ENCODE measurements at places on chromosomes 7 and 10.

DNA sequence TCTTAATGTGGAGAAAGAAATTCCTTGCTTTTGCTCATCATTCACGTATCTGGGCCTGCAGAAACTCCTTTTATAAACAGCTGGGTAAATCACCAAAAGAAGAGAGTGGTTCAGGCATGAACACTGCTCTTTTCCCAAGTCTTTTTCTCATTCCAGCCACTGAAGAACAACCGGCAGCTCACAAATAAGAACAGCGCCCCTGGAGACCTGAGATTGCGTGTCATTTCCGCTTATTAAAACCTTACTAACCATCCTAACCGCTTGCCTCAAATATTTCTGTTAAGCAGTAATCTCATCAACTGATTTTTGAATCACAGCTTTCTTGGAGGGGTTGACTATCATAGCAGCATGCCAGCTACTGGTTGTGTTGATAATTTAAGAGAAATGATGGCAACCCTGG, 213.0 kb upstream of the PLXNA4 start:
- no peak for DNase-seq

- no peak for DNase-seq
Observed at GRCh38 chr10:47371629-47372485, 12.2 kb downstream of the ZNF488 start.

GRCh38 chr10:103110407-103110806, 82.7 kb downstream of the NT5C2 start:
- DNase-seq: no peak

DNA sequence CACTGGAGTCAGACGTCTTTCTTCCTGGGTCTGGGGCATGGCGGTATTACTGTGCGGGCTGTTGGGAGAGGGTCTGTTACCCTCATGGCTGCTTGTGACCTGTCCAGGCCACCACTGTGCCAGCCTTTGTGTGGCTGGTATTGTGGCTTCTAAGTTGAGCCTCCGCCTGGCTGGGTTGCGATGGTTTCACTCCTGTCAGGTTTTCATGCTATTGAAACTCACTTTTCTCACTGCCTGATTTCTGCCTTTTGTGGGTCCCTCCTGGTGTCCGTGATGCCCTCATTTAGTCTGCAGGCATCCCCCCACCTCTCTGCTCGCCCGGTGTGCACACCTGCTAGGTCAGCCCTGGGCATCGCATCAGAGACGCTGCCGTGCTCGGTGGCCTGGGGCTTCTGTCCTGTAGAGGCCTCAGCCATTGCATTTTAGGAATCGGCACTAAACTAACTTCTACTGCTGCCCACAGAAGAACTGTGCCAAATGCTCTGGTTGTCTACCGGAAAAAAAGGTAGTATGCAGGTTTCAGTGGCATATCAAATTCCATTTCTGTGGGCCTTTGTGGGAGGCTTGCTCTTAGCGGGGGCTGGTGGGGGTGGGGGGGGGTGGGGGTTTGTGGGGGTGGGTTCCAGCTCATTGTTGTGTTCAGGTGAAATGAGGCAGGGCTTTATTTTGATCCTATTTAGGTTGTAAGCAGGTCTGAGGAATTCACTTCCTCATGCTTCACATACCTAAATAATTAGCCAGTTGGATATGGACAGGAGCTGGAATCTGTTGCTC, 64.3 kb downstream of the MGMT start:
- DNase-seq: no peak

- DNase-seq: no peak
Observed at GRCh38 chr7:47218378-47219176, 363.3 kb downstream of the TNS3 start.
